ENCODE measurements at places on chromosomes 7 and 10.

- DNase-seq = no peak
These were observed 101.3 kb downstream of the COL13A1 start for GRCh38 chr10:69902835-69903535.

GRCh38 chr10:60444494-60445064, 54.9 kb upstream of the ANK3 start:
- no peak for DNase-seq

- no peak for DNase-seq
These were observed 142.7 kb downstream of the JCAD start for GRCh38 chr10:29916669-29917068.

DNA sequence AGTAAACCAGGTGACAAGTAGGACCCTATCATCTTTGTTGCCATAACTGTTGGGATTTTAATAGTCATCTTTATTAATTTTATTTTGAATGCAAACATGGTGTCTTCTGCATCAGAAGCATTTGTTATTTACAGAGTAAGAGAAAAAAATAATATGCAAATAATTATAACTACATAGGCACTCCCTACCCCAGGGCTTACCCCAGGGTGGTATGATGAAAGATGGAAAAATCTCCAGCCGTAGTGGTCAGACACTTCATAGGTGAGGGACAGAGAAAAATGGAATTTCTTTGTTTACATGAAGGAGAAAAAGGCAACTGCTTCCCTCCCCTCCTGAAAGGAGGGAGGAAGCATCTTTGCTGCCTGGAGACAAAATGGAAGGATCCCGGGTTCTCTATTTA, 29.7 kb downstream of the STOX1 start:
- DNase-seq = no peak

DNA sequence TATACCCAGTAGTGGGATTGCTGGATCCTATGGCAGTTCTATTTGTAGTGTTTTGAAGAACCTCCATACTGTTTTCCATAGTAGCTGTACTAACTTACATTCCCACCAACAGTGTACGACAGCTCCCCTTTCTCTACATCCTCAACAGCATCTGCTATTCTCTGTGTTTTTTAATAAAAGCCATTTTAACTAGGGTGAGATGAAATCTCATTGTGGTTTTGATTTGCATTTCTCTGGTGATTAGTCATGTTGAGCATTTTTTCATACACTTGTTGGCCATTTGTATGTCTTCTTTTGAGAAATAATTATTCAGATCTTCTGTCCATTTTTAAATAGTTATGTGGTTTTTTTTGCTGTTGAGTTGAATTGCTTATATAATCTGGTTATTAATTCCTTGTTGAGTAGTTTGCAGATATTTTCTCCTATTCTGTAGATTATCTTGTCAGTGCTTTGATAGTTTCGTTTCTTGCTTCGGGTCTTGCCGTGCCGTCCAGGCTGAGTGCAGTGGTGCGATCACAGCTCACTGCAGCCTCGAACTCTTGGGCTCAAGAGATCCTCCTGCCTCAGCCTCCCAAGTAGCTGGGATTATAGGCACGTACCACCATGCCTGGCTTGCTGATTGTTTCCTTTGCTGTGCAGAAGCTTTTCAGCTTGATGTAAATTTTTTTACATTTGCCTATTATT, 12.0 kb downstream of the MTG1 start:
- DNase-seq = no peak

DNA sequence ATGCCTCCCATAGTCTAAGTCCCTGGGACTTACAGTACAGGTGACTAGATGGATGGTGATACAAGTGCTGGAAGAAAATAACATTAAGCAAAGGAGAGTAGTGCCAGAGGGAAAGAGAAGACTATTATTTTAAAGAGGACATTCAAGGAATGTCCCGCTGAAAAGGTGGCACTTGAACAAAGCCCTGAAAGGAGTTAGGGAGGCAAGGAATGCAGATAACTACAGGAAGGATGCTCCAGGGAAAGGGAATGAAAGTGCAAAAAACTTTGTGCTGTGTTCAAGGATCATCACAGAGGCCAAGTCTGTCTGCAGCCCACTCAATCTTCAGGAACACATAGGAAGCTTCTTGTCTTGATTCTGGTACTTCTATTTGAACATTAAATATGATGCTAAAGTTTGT, 14.9 kb downstream of the ANKMY2 start:
- no peak for DNase-seq

DNA sequence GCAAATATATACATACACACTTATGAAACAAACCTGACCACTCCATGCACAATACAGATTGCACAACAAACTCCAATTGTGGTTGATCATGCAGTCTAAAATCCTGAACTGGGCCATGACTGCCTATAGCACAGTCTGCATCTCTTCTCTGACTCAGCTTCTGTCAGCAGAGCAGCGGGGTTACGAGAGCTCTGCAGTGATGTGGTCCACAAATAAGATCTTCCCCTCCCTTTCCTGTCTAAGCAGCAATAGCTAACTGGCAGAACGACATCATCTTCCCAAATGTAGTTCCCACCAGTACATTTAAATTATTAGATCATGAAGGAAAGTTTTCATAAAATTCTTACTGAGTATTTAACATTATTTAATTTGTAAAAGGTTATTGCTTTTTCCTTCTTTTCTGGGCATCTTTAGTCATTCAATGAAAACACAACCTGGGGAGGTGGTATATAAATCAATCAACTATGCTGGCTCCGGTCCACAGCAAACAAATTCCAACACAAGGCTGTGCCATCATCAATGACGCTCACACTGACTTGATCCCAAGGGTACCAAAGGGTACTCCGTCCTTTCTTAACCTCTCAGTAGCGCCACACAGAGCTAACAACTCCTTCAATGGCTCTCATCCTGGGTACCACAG, 17.1 kb downstream of the ARHGAP21 start:
- peak; percentile 80 for DNase-seq

GRCh38 chr7:29319719-29320521, 125.3 kb downstream of the CHN2 start:
- peak; percentile 87 for DNase-seq

DNA sequence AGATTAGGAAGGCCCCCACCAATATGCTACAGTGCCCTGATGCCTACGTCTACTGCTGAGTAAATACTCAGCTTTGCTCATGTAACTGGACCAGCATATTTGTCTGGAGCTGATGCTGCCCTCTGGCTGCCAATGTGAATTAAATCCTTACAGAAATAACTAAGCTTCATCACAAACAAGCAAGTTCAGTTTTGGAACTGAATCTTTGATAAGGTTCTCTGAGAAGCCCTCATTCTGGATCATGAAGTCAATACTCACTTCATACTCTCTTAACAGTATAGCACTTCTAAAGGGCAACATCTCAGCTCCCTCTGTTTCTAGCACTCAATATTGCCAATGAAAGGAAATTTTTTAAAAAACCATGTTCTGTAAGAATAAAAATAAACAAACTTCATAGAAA, 246.7 kb downstream of the ETV1 start:
- peak; percentile 8 for DNase-seq

DNA sequence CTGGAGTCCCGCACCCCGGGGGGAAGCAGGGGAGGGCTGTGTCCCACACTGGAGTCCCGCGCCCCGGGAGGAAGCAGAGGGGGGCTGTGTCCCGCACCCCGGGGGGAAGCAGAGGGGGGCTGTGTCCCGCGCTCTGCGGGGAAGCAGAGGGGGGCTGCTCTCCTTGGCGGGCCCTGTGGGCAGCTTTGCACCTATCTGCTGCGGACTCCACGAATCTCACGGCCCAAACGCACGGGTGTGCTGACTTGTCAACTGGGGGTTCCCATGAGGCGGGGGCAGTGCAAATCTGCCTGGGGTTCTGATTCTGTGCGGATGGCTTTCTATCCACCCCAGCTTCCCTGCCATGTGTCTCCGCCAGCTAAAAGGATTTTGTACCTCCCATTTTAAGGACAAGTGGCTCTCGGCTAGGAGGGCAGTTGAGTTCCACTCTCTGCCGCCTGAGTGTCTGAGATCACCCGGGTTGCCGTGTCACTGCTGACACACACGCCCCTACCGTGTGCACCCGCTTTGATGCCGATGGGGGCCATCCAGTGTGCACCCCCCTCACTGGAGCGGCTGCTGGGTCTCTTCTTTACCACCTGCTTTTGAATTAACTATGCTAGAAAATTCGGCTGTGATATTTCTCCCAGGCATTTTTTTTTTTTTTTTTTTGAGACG, 20.5 kb downstream of the GPER1 start:
- DNase-seq = no peak

DNA sequence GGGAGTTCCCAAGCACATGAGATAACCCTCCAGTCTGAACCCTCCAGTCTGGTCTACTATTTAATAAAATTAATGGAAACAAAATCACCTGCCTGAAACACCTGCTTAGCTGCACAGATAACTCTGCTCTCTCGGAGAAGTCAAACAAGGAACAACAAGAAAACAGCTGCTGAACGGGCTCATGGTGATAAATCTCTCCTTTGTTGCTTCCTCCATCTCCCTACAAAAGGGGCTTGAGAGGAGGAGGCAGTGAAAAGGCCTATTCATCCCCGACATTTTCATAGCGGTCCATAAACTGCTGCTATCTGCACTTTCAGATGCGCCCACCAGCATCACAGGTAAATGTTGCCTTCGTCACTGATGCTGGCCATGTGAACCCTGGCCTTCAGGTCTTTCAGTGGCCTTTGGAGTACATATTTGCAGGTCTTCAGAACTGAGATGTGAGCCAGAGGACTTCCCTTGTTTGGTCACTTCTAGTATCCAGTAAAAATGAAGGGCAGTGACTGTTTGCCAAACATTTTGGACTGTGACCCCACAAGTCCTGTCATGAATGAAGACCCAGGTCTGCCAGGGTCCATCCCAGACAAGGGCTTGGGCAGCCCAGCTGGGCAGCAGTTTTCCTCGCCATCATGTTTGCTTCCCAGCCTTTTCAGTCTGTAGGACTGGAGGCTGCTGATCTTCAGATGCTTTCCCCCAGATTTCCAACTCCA, 15.9 kb downstream of the FKBP6 start:
- no peak for DNase-seq
